Stimulated activated CD4-positive, alpha-beta T cell treated with anti-CD3 and anti-CD28 coated beads, TNF-alpha, amount 100 ng/mL, for 24 hours (primary cell): ENCODE measurements at places on chromosomes 7 and 10.
A peak's percentile ranks its signal among the peaks of the same experiment; 100 is the strongest.

DNA sequence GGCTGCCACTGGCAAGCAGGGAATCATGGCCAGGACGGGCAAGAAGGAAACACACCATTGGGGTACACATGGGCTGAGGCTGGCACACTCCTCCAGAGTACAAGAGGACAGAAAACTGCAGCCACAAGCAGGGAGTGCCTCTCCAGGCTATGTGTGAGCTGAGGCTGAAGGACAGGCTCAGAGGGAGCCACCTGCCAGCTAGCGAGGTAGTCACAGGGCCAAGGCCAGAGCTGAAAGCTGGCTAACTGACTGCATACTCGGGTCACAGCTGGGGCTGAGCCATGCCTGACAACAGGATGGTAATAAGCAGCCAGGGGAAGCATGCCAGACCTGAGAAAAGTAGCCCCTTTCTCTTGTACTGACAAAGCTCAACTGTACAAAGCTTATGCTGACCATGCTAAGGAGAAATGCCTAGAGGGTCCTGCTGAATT lies 52.0 kb downstream of the KIF5B start:
- DNase-seq: no peak

DNA sequence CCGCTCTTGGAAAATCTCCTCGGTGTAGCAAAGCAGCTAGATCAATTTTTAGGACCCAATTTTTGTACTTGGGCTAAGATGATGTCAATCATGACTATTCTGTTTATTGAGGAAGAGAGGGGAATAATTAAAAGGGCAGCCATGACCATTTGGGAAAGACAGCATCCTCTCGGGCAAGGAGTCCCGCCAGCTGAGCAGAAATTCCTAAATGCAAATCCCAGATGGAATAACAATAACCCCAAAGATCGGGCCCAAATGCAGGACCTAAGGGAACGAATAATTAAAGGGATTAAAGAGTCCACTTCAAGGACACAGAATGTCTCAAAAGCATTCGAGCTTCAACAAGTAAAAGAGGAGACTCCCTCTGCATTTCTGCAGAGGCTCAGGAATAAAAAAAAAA lies 18.7 kb downstream of the COL17A1 start:
- no peak for DNase-seq

DNA sequence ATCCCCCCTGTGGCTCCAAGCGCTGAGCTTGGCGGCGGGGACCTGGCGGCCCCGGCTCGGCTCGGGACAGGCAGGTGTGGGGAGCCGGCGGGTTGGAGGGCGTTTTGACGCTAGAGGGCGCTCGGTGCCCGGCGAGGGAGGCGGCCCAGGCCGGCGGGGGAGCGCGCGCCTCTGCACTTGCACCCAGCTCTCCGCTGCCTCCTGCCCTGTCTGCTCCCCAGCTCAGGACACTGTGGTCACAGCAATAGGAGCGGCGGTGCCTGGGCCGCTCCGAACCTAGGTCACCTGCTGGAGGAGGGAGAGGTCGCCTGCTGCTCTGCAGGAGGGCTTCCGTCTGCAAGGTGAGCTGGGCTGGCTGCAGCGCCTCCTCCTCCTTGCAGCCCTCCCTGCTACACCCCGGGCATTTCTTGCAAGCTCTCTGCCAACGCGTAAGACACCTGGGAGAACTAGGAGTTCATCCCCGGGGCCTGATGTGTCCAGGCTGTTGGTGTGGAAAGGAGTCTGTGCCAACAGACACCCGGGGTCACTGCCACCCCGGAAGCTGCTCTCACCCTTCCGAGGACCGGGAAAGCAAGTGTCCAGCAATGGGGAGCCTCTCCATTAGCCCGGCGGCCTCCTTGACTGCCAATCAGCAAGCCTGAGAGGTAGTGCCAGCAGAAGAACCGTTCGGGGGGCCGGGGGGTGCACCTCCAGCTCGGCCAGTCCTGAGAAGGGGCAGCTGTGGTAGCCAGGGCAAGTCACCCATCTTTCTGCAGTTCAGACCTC lies 620.4 kb downstream of the GALNT17 start:
- no peak for DNase-seq

DNA sequence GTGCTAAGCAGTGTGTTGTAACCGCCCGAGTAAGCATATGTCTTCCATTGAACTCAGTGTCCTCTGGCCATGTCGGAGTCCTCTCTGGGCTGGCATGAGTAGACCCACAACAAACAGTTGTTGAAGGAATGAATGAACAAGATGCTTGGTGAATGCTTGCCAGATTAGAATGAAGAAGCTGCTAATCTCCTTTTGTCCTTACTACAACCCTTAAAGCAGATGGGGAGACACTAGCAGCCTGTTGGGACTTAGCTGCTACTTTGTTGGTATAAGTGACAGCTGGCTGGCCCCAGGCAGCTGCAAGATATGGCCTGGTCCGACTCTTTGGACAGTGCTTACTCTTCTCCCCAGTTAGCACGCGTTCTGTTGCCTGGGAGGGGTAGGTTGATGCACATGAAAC lies 370.1 kb downstream of the RPS24 start:
- DNase-seq: no peak

DNA sequence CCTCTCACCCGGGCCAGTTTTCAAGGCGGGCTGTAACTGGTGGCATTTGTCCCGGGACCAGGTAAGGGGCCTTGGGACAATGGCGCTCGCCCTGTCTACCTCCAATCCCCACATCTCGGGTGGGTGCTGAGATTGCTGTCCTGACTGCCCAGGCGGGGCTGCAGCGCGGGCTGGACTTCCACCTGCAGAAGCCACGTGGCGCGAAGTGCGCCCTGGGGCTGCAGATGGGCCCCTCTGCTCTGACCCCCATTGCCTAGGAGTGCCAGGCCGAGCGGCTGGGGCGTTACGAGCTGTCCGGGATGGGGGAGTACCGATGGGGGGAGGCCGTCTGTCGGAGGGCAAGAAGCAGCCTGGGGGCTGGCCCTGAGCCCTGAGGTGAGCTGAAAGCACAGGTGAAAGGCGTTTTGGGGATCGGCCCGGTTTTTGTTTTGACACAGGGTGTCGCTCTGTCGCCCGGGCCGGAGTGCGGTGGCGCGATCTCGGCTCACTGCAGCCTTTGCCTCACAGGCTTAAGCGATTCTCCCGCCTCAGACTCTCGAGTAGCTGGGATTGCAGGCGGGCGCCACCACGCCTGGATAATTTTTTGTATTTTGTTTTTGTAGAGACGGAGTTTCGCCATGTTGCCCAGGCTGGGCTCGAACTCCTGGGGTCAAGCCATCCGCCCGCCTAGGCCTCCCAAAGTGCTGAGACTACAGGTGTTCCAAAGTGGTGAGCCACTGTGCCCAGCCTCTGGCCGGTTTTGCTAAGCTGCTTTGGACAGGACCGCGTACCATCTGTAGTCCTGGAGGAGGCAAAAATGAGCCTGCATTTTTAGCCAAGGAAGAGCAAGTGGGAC lies at the start of gene SFXN2:
TSS of gene SFXN2 (plus strand) at position 16 of the 835 bp plus-strand sequence. CDS start 12,001 bp downstream, outside the sequence.
- DNase-seq: peak; percentile 20

GRCh38 chr10:129774736-129775401 lies 189.2 kb downstream of the EBF3 start:
- DNase-seq: no peak

DNA sequence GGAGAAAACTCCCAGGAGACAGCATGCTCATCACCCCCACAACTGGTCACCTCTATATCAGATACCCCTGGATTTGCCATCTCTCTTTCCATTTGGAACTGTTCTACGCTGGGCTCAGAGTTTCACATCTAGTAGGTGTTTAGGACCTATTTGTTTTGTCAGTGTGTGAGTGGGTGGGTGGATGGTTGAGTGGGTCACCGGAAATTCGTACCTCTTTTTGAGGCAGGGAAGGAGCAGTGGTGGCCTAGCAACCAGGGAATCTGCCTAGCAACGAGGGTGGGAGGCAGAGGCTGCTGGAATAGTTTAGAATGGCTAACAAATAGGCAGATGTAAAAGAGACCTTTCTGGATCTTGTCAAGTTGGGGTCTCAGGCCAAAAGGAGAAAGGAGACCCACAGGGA lies 23.2 kb upstream of the SLF2 start:
- no peak for DNase-seq

DNA sequence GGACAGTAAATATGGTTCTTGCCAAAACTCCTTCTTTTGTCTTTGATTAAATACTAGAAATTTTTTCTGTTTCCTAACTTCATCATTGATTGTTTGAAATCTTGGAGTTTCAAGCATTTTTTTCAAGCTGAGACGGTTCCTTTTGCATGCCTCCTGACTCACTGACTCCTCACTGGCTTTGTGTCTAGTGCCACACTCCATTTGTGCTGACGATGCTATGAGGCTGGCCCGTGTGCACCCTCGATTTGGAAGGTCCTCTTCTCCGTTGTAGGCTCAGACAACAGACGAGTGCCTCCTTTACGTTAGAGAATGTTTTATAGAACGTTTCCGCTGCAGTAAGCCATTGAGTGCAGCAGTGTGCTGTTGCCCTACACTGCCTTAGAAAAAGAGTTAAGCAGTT lies 10.8 kb upstream of the CSGALNACT2 start:
- no peak for DNase-seq

- no peak for DNase-seq
Observed at GRCh38 chr7:29105752-29106668, 40.3 kb downstream of the CPVL start.

GRCh38 chr10:35304649-35305048 lies 31.7 kb upstream of the CCNY start:
- no peak for DNase-seq

GRCh38 chr7:5012985-5013384 lies 32.7 kb upstream of the RBAK start:
- no peak for DNase-seq

DNA sequence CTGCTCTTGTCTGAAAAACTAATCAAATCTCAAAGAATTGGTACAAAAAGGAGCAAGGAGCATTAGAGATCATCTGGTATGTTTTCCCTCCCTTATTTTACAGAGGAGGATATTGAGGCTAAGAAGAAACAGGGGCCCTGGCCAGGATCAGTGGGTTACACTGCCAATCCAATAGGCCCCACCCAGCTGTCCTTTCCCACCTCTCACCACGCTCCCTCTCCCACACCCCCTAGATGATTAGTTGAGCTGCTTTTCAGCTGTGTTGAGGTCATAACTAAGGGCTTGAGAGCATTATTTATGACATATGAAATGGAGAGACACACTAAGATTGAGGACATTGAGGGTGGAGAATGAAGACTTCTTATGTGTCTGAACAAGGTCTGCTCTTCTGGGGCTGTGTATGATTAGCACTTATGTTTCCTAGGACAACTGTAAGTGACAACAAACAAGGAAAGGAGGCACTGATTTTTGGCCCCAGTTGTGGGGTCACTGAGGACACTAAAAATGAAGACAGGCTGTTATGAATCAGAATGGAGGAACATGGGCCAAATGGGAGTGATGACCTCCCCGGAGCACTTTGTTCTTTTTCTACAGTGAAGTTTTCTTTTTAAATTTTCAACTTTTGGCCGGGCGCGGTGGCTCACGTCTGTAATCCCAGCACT lies 26.5 kb downstream of the VWA2 start:
- DNase-seq: no peak

GRCh38 chr10:94890264-94891022 lies 48.0 kb upstream of the CYP2C9 start:
- no peak for DNase-seq

- no peak for DNase-seq
Observed at GRCh38 chr10:77771450-77771849, 133.8 kb upstream of the KCNMA1 start.

- peak; percentile 52 for DNase-seq
Observed at GRCh38 chr7:4830176-4830575, 31.7 kb downstream of the PAPOLB start.

DNA sequence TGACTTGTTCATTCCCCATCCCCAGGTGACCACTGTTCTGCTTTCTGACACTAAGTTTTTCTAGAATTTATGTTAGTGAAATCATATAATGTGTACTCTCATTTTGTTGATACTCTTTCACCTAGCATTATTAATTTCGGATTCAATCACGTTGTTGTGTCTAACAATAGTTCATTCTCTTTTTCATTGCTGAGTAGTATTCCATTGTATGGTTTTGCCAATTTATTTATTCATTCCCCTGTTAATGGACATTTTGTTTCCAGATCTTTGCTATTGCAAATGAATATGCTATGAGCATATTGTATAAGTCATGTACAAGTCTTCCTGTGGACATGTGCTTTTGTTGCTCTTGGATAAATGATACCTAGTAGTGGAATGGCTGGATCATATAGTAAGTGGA lies 146.4 kb downstream of the FAM204A start:
- DNase-seq: no peak

GRCh38 chr10:110349831-110350230 lies 45.1 kb upstream of the SMNDC1 start:
- no peak for DNase-seq

- DNase-seq: no peak
Observed at GRCh38 chr10:21369697-21370096, 155.8 kb downstream of the SKIDA1 start.

- DNase-seq: no peak
Observed at GRCh38 chr7:107277331-107277730, 108.5 kb downstream of the HBP1 start.

GRCh38 chr7:144439717-144440205 lies 36.3 kb upstream of the NOBOX start:
- no peak for DNase-seq

- DNase-seq: no peak
Observed at GRCh38 chr7:75599244-75599781, 107.2 kb downstream of the SPDYE5 start.

DNA sequence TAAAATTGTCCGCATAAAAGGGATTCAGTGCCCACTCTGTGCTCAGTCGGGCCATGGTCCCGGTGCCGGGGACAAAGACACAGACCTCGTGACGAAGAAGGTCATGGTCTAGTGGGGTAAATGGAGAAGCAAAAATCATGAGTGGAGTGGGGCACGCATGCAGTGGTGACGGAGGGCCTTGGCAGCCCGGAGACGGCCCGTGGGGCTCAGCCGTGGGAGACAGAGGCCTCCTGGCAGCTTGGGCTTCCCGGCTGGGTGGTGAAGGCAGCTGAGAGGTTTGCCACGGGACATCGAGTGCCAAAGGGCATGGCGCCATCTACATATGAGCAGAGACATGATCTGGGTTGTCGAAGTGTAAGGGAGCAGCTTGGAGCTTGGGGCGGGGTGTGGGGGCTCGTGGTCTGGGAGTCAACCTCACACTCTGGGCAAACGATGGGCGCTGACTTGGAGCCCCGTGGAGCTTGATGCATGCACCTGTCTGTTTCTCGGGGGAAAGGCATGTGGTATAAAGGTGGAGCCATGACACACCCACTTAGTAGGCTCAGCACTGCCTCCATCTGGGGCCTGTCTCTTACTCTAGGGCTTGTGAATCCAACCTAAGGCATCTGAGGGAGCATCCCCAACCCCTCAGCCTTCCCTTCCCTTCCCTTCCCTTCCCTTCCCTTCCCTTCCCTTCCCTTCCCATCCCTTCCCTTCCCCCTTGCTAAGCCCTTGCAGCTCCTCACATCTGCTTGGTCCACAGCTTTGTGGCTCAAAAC lies 151.0 kb upstream of the INSYN2A start:
- no peak for DNase-seq

DNA sequence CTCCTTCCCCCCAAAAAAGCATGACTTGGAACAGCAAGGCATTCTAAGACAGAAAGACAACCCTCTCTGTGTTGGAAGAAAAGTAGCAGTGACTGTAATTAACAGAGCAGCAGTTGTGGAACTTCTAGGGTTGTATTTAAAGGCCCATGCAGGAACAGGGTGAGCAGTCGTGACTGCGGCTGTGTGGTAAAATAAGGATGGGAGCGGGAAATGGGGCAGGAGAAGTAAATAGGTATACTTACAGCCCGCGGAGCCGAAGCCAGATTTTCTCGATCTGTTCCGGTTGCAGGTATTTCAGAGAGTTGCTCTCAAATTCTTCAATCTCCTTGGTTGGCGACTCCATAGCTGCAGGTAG lies 179 bp downstream of the PDE1C start:
- DNase-seq: no peak

- DNase-seq: no peak
Observed at GRCh38 chr10:130748409-130749057, 563.0 kb downstream of the TCERG1L start.

GRCh38 chr7:124124201-124124600 lies 91.3 kb upstream of the TMEM229A start:
- no peak for DNase-seq
